ENCODE measurements at places on chromosomes 1 and 21.

- DNase-seq = no peak
Measured at GRCh38 chr1:183697814-183698590, 44.9 kb upstream of the APOBEC4 start.

DNA sequence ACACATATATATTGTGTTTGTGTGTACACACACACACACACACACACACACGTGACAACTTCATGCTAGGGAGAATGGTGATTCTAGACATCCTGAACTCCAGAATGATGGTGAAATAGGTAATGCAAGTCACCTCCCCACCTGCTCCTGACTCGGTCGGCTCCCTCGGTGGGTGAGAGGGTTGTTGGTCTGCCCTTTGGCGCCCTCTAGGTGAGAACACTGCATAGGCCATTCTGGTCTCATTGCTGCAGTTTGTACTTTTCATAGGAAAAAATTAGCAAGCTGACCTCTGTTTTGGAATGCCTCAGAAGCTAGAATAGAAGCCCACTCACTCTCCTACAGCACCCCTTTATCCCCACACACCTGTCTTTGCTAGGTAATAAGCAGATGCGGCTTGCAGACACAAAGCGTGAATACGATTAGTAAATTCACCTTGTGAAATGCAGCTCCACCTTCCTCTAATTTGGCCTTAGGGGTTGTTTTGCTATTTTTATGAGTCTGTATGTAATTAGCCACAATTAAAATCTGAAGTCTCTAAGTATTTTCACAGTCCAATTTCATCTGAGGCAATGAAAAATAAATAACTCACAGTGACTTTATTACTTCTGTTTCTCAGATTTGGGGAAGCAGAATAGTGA is 130.0 kb upstream of the KCNJ15 start:
- no peak for DNase-seq

- DNase-seq = no peak
Measured at GRCh38 chr1:36853638-36854037, 180.7 kb downstream of the GRIK3 start.

- DNase-seq = no peak
Measured at GRCh38 chr1:172845371-172845770, 186.5 kb downstream of the FASLG start.

DNA sequence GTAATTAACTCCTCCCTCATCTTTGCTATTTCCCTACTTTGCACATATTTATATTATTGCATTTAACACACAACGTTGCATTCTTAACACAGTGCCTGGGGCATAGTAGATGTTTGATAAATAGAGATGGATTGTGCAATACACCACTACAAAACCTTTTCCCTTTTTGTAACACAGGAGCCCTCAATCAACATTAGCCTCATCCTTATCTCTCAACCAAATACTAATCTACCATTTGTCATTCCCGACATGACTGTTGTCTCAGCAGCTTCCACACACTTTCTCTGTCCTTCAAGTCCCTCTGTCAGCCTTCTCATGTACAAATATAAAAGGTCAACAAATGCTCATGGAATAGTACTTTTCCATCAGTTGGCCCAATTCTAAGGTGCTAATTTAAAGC is 78.9 kb upstream of the KCNK2 start:
- DNase-seq = no peak

All from stimulated activated CD8-positive, alpha-beta memory T cell treated with anti-CD3 and anti-CD28 coated beads, Interleukin-7, amount 100 ng/mL, for 1 hour (primary cell).